ENCODE measurements at places on chromosomes 7 and 10.

- no peak for DNase-seq
Observed at GRCh38 chr7:37142958-37143357, 305.7 kb downstream of the ELMO1 start.

GRCh38 chr10:14606633-14607032 is 168.1 kb downstream of the FAM107B start:
- no peak for DNase-seq

GRCh38 chr10:123563994-123564393 is 102.2 kb upstream of the GPR26 start:
- DNase-seq: no peak

- DNase-seq: no peak
Observed at GRCh38 chr7:33721895-33722294, 183.4 kb upstream of the BMPER start.

GRCh38 chr7:131285556-131285955 is 42.1 kb upstream of the MKLN1 start:
- no peak for DNase-seq

- DNase-seq: peak; percentile 84
Observed at GRCh38 chr7:191981-192649, at the start of gene FAM20C. TSS of gene FAM20C (plus strand) at chr7:192571. CDS start at chr7:193200, 629 bp downstream.

GRCh38 chr10:114914560-114914959 is 23.4 kb upstream of the TRUB1 start:
- no peak for DNase-seq

GRCh38 chr10:102633287-102633686 is 11.0 kb upstream of the TRIM8 start:
- no peak for DNase-seq

DNA sequence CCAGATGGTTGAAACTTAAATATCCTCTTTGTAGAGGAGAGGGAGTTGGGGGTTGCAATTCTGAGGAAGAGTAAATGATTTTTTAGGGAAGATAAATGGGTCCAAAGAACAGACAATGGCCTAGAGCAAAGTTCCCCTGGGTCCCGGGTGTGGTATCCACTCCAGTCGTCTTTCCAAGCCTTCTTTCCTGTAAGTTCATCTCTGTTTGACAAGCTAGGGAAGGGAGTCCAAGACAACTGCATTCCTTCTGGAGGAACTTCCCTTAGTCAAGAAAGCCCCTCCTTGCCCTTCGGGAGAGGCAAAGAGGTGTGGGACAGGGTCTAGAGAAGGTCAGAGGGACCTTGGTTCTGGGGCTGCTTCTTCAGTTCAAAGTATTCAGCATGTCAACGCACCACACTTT is 33.4 kb downstream of the C10orf71 start:
- DNase-seq: no peak

DNA sequence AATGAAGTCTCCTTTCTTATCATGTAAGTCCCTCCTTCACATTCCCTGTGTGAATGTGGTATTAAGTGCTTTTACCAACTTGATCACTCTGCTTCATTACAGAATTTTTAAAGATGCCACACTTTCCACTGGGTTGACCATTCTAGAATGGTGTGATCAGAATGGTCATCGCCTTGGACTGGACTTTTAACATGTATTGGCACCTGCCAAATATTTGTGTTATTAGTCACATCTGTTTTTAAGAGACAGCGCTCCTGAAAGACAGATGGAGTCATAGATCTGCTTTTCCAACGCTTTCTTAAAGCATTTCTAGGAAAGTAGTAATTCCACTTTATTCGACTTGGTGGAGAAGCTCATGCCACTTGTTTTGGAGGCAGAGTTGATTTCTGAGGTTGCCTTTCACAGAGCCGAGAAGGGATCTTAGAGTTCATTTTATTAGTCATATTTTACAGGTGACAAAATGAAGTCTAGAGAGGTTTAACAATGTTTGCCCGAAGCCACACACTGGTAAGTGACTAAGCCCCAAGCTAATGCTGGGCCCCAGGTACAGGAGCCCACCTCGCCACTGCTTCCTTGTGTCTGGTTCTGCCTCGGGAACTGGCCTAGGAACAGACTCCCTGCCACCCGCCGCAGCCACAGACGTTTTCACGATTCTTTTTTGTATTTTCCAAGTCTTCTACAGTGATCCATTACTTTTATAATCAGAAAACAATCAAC is 10.4 kb upstream of the BAMBI start:
- no peak for DNase-seq

DNA sequence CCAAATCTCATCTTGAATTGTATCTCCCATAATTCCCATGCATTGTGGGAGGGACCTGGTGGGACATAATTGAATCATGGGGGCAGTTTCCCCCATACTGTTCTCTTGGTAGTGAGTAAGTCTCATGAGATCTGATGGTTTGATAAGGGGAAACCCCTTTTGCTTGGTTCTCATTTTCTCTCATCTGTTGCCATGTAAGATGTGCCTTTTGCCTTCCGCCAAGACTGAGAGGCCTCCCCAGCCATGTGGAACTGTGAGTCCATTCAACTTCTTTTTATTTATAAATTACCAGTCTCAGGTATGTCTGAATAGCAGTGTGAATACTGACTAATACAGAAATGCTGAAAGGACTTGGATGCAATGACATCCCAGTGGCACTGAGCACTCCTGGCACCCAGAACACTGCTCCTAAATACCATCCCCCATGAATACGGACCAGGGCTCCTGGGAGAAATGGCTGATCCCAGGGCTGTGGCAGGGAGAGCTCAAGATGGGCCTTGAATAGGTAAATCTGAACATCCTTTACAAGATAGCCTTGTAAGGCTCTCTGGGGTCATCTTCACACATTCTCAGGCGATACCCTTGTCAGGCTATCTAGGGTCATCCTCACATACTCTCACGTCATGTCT is 19.4 kb downstream of the ZFAND2A start:
- DNase-seq: no peak

GRCh38 chr7:27899601-27900000 is 159.6 kb downstream of the TAX1BP1 start:
- DNase-seq: no peak

DNA sequence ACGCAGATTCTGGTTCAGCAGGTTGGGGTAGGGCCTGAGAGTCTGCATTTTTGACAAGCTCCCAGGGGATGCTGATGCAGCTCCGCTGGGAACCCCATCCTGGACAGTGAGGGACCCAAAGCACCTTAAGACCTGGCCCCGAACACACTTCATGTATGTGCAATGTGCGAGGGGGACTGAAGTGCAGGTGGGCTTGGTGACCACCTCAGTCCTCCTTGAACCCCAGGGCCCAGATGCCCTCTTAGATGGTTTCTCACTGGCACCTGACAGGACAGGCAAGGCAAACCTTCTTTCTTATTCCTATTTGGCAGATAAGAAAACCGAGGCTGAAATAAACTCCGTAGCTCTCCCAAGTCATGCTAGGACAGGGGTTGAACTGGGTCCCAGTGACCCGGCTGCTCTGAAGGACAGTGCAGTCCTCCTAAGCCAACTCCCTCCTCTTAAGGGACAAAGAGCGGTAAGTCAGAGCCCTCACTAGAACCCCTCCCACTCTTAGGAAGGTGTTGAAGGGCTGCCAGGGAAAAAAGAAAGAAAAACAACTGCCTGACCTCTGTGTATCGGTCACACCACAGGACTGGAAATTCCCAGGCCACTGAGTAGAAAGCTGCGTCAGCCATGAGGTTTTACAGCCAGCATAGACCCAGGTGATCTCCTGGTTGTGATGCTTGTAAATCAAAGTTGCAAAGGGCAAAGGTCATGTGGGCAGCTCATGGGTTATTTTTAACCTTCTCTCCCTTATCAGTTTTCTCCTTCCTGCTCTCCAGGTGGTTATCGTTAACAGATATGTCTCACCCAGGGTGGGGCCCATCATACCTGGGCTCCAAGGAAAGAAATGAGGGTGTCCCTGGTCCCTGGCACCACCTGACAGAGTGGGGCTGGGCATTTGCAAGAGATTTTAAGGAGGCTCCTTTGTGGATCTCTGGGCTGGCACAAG is 90.9 kb upstream of the SMNDC1 start:
- DNase-seq: no peak

DNA sequence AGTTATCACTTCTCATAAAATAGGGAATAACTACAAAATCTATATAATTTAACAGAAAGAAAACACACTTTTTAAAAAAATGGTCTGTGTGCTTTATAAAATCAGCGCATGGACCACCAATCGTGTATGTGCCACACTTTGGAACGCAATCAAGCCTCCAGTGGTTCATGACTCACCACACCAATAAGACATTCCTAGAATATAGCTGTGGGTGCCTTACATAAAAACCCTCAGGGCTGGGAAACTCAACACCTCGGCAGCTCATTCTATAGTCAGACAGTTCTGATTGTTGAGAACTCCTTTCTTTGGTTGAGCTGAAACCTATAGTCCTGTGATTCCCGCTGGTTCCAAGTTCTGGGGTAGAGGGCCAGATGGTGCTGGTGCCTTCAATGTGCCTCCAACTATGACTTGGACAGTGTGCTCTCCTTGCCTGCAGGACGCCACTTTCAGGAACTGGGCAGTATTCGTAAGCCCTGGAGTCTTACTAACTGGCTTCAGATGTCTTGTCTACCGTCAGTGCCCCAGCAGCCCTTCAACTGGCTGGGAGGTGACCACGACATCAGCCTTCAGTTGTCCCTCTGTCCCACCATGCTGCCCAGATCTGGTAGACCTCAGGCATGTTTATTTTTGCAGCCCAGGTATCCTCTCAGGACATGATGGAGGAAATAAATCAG is 135.7 kb upstream of the GDF10 start:
- no peak for DNase-seq

- no peak for DNase-seq
Observed at GRCh38 chr7:71611986-71612385, 480.0 kb downstream of the GALNT17 start.

DNA sequence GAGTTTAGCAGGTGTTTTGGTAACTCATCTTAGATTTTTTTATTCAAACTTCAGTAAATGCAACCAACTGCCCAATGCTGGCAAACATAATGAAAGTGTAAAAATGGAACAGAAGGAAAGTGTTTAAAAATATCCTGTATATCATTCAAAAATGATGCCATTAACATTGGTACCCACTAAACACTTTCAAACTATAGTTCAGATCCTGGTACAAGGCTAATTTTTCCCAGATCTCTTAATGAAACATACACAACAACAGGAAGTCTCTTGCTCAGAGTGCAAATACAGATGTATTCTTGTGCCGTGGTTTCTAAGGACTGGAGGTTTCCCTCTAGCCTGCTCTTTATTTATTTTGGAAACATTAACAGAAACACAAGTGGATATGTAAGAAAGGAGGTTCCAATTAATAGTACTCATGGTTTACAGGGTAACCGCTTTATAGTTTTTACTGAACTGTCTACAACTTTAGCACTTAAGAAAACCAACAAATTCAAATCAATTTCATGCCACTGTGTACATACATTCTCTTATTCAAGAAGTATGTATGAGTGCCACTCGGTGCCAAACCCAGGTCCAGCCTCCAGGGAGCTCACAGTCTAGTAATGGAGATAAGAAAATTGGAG is 176.0 kb upstream of the AKR1E2 start:
- peak; percentile 40 for DNase-seq

- DNase-seq: no peak
Observed at GRCh38 chr10:7662522-7662921, 4.2 kb downstream of the ITIH5 start.

- peak; percentile 59 for DNase-seq
Observed at GRCh38 chr7:45890902-45891461, 2.7 kb downstream of the IGFBP1 start.

DNA sequence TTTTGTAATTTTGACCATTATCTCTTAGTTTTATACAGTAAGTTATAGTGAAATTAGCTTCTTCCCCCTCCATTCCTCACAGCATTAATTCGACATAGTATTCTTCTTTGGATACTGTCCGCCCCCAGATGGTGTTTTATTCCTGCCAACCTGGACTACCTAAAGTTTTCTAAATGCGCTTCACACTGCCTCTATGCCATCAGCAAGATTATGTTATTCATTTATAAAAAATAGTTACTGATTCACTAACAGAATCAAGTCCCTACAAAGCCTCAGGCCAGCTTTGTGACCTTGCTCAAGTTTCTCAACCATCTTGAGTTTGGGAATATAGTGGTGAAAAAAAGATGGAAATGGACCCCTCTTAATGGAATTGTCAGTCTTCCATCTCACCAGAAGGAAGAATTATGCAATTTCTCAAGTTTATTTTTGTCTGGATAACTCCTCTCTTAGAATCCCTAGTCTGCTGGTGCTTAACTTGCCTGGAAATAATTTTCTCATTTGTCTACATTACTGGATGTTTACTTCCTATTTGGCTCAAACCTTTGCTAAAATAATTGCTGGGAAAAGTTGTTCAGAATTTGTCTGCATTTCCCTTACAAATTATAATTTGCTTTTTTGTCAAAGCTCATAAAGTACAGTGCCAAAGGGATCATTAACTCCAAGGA is 16.7 kb upstream of the FGL2 start:
- DNase-seq: no peak

DNA sequence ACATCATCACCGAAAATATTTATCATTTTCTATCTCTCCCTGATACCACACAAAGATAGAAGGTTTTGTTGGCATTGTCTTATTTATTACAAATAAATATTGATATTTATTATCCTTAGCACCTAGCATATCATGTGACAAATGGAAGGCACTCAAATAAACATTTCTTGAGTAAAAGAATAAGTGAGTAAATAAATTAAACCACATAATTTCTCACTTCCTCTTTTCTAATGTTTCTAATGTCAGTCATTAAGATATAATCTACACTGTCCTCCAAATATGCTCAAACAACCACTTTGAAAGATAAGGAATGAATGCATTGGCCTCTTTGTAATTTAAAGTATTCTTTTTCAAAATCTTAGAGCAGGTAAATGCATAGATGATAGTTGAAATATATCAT is 1027.8 kb upstream of the LRRTM3 start:
- DNase-seq: no peak

DNA sequence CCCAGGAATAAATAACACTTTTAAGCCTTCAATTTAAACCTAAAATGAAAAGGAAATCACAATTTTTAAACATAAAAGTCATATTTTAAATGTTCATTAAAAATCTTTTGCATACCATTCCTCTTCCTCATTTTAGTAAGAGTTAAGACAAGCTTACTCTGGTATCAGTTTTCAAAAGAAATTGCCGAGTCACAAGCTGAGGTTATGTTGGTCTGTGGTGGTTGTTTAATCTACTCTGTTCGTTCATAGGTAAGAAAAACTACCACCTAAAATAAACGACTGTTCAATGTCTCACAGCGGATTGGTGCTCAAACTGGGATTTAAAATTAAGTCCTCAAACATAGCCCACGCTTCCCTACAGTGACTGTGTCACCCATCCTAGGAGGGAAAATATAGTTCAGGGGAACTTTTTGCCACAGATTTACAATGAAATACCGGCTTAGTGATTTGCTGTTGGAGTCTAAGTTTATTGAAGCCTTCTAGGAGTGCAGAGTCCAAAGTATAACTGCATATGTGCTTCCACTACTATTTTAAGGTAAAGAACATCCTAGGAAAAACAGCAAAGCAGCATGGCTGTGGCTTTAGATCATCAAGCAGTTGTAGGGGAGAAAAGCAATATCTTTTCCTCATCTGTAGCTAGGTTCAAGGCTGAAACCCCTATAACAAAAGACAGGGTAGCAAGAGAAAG is 61.1 kb downstream of the GNAT3 start:
- no peak for DNase-seq

DNA sequence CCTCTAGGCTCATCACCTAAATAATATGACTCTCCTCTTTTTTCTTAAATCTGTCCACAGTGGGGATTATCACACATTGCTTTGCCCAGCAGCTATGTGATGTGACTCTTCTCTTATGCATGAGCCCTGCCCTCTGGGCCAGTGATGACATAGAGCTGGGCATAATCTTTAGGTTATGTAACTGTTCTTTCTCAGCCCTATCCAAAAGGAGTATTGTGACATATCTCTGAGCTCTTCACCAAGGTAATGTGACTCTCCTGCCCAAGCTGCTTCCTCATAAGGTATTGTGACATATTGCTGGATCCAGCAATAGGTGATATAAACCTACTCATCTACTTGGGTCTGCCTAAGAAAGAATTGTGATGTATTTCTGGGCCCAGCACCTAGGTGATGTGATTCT is 37.7 kb upstream of the ZNF107 start:
- no peak for DNase-seq

Measured in muscle of arm (tissue), 14 donors.